ENCODE measurements at places on chromosomes 3 and 15.

DNA sequence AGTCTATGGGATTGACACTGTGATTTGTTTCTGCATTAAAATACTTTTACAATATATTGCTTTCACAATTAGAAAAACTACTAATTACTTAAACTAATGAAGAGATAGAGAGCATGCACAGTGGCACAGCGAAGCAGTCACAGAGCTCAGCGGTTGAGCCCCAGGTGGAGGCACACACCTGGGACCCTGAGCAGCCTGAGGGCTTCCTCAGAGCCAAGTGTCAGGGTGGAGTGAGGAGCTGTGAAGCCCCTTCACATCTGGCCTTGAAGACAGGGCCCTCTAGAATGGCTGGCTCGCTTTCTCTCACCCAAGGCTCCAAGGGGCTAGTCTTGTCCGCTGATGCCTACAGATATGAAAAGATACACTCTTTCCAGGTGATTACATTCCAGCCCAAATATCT is 287.7 kb downstream of the ZNF385D start:
- no peak for DNase-seq

DNA sequence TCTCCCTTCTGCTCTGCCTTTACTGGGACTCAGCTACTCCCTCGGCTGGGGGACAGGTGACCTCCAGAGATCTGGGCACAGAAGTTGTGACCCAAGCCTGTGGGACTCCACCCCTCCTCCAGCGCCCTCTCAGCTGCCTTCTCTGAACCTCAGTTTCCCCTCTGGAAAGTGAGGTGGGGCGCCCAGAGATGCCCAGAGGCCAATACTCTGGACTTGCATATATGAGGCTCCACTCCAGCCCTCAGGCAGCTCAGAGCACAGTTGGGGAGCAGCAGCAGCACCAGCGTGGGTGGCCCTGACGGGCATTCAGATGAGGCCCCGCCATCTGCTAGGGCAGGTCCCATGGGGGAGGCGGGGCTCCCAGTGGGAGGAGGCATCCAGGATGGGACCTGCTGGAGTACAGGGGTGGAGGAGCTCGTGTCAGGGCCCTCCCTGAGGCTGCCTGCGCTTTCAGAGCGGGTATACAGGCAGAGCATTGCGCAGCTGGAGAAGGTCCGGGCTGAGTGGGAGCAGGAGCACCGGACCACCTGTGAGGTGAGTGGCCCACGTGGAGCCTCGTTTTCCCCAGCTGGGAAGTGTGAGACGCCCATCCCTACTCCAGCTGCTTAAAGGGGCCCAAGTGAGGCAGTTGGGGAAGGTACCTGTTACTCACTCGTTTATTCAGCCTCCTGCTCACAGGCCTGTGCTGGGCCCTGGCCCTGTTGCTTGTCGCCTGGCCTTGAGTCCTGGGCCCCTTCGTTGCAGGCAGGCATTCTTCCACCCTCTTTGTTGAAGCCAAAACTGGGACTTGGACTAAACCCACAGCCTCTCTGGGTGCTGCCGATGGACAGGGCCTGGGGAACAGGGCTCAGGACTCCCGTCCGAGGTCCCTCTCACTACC is 35.4 kb downstream of the PSTPIP1 start:
- DNase-seq: no peak

DNA sequence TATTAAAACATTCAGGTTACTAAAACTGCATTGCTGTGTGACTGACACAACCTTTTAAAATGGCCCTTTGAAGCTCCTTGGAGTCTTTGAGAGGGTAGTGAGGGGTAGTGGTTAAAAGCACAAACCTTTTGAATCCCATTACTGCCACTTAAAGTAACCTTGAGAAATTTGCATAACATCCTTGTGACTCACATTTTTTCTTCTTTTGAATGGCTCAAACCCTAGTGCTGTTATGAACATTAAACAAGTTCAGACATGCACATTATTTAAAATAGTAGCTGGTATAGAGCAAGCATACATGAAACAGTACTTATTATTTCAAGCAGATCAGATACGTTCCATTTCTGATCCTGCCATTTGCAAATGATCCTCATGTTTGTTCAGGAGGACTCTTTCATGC is 3.7 kb upstream of the CLDN1 start:
- no peak for DNase-seq

- DNase-seq: no peak
Observed at GRCh38 chr3:195441051-195441450, 1.8 kb downstream of the ACAP2 start.

Measured in AG04450 (cell line).